Stimulated activated CD4-positive, alpha-beta T cell treated with anti-CD3 and anti-CD28 coated beads, Interleukin-1b, Interleukin-23, amount 100 ng/mL, for 1 hour (primary cell): ENCODE measurements at places on chromosomes 12 and 14.

GRCh38 chr12:116982791-116983411 lies 72.2 kb downstream of the FBXW8 start:
- no peak for DNase-seq

GRCh38 chr12:25894759-25895158 lies 63.7 kb upstream of the RASSF8 start:
- no peak for DNase-seq

GRCh38 chr12:33156042-33156441 lies 259.5 kb upstream of the PKP2 start:
- DNase-seq = no peak

GRCh38 chr14:68230950-68231717 lies 411.6 kb downstream of the RAD51B start:
- DNase-seq = no peak

DNA sequence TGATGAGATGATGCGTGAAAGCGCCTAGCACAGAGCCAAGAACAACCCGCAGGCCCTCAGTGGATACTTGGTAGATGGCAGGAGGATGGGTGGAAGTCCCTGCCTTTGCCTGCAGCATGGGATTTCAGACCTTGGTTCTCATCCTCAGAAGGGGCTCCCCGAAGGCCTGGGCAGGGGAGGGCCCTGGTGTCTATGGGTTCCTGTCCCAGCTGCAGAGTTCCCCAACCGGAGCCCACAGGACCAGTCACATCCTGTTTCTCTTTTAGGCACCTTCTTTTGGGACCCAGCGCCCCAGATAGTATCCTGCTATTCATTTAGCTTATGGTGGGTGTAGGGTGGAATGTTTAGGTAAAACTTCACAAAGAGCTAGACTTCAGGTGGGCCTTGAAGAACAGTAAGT lies 55.5 kb downstream of the CALM1 start:
- no peak for DNase-seq

DNA sequence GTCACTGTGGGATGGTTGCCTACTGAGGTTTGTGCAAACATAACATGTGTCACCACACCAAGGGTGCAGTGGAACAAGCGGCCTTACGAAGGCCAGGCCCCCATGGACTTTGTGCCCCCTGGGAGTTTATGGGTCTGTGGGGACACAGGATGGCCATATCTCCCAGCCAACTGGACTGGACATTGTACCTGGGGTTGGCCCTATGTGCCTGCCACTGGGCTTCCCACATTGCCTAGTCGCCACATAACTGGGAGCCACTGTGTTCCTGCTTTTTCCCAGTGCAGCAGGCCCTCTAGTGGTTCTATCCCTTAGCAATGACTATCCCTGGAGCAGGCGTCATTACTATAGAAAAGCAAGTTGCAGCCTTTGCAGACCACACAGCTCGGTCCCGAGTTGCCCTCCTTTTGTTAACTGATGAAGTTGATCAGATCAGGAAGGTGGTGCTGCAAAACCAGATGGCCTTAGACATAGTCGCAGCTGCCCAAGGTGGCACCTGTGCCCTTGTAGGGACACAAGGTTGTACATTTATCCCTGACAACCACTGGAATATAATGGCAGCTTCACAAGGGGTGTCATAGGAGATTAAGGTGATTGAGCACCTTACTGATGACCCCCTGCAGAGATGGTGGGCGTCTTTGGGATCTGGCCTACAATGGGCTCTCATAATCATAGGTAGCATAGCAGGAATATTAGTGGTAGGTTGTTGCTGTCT lies 15.2 kb upstream of the RNASE12 start:
- no peak for DNase-seq

- DNase-seq = no peak
Observed at GRCh38 chr14:58825606-58826005, 187.8 kb downstream of the DACT1 start.

GRCh38 chr14:49052521-49052920 lies 533.7 kb downstream of the RPS29 start:
- DNase-seq = no peak
